ENCODE measurements at places on chromosomes 16 and 17.

DNA sequence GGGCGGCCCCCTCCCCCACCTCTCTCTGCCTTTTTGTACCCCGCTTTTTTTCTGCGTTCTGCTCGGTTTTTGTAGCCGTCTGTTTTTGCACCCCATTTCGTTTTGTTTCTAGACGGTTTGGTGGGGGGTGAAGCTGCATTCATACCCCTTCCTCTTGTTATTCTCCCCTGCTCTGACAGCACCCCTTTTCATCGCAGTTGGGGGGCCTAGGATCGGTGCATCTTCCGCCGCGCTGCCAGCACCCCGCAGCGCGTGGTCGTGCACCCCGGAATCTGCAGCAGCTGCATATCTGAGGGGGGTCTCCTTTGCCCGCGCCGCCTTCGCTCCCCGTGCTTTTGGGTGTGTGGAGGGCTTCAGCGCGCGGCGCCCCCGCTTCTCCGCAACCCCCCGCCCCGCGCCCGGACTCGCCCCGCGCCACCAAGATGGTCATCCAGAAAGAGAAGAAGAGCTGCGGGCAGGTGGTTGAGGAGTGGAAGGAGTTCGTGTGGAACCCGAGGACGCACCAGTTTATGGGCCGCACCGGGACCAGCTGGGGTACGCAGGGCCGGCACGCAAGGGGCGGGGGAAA, 455 bp downstream of the ATP1B2 start:
- no peak for DNase-seq

DNA sequence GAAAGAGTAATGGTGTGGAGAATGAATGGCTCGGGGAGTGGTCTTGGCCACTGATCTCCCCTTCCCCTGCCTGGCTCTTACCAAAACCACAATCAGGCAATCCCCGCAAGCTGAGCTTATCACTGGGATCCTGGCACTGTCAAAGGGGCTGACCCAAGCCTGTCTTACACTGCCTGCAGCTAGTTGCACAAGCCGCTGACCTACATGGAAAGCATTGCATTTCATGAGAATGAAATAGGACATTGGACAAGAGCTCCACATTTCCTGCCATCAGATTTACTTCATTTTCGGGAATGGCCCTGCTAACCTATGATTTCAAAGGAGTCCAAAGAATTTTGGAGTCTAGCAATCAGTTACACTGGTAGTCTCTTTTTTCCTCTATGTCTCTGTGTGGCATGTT, 146.4 kb downstream of the PCTP start:
- DNase-seq = no peak

GRCh38 chr16:11977376-11978041, 975 bp downstream of the SNX29 start:
- no peak for DNase-seq

- DNase-seq = no peak
These were observed 2.9 kb upstream of the P4HB start for GRCh38 chr17:81863123-81863675.

GRCh38 chr16:14104066-14104465, 32.9 kb downstream of the MRTFB start:
- no peak for DNase-seq

DNA sequence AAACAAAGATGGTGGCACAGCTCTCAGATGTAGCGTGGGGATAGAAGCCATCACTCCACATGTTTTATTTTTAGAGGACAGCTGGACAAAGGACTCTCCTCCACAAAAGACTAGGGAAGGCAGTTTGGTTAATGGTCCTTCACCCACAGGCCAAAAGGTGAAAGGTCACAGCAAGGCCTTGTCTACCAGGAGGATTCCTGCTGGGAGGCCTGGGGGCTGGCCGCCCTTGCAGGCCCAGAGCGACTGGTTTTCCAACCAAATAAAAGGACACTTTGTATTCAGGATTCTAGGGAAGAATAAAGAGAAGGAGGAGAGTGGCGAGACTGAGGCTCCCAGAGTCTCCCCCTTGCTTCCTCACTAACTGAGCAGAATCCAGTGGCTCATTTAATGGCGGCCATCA, 94.3 kb downstream of the AXIN2 start:
- no peak for DNase-seq

DNA sequence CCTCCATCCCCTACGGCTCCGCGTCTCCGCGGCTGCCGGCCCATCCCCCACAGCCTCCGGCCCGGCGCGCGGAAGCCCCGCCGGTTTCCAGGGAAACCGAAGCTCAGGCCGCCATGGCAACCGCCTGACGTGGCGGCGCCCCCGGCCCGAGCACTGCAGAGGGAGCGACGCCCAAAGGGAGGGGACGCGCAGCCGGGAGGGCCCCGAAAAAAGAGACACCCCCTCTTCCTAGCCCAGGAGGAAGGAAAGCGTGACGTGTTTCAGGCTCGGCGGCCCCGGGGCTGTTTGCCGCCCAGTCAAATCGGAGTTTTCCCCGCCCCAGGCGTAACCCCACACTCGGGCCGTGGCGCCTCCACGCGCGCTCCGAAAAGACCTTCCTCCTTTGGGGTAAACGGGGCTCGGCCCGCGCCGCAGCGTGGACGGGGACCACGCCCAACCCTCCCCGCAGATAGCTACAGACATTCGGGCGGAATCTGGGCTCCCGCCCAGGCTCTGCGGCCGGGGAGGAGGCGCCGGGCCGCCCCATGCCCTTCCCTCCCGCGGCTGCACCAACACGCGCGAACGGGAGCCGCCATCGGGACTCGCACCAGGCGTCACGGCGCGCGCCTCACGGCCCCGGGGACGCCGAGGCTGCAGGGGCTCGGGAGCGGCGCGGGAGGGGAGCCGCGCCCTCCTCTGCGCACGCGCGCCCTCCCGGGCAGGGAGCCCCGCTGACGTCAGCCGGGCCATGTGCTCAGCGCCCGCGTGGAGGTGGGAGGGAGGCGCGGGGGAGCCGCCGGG, 7.5 kb downstream of the MNT start:
- DNase-seq = no peak

DNA sequence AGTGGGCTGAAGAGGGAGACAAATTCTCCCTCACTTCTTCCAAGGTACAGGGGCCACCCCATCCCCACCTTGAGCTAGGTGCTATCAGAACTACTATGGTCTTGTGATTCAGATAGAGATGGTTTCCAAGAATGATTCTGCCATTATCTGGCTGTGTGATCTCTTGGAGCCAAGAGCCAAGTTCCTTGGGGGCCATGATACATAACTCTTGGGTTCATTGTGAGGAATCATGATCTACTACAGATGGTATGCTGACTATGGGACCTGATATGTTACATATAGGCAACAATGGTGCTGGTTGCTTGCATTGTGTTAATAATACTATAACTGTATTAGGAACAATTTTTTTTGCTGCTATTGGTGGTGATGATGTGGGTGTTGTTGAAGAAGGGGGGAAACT, 45.7 kb downstream of the DYNLRB2 start:
- DNase-seq = no peak

DNA sequence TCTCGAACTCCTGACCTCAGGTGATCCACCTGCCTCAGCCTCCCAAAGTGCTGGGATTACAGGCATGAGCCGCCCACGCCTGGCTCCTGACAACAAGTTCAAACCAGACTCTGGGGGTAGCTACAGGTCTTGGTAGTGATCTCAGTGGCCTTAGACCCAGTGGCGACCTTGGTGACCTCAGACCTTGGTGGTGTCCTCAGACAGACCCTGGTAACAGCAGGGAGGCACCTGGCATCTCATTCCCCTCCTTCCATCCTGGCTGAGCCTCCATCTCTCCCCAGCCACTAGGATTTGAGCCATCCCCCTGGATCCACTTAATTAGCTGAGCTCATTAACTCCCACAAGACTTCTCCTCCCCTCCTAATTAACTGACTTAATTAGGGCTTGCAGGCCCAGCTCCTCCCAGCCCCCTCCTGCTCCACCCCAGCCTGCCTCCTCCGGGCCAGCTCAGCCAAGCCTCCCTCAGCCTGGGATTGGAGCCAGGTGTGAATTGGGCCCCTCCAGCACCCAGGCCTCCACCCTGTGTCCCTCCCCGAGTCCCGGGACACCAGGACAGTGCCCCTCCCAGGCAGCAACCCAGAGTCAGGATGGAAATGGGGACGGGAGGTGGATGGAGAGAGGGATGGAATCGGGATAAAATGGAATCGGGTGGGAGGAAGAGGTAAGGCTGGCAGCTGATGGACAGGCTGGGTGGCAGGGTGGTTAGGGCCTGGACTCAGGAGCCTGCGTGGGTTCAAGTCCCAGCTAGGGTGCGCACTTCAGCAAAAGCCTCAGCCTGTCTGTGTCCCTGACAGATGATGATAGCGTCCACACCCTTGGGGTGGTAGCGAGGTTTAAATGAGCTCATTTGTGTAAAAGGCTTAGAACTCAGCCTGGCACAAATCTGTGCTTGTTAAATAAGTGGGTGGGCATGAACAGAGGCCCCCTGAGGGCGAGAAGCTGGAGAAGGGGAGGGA, 11.2 kb upstream of the SBK1 start:
- no peak for DNase-seq

GRCh38 chr17:8188263-8188839, 1.6 kb downstream of the BORCS6 start:
- DNase-seq = no peak

GRCh38 chr17:50460831-50461526, 7.7 kb downstream of the CHAD start:
- DNase-seq = no peak

DNA sequence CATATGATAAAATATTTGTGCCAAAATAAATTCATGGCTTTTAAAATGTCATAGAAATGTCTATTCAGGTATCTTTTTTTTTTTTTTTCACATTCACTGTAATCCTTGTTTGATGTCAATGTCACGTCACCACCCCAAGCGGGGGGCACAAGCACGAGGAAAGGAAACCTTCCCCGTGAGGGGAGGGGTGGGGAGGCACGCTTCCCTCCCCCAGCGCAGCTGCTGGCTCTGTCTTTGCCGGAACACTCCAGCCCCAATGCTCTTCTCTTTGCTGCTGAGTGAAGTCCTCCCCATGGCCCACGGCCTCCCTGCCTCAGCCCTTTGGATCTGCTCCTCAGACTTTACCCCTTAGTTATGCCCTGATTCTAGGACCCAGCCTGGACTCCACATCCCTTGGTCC, 1.5 kb downstream of the SLC35G3 start:
- DNase-seq = no peak

DNA sequence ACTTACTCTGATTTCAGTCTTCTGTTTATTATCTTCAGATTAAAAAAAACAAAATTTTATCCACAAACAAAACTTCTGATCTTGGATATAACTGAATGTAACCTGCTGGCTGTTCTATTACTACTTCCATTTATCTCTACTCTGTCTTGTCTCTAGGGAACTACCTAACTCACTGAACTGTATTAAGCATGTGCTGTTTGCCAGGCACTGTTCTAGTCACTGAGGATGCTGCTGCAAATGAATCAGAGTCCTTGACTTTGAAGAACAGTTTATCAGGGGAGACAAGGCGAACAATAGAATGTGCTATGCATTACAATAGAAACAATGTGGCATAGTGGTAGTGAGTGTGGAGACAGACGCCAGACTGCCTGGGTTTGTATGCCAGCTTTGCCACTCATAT, 2.3 kb upstream of the ANKRD40 start:
- no peak for DNase-seq

GRCh38 chr17:27526604-27527002, 70.4 kb downstream of the KSR1 start:
- no peak for DNase-seq

DNA sequence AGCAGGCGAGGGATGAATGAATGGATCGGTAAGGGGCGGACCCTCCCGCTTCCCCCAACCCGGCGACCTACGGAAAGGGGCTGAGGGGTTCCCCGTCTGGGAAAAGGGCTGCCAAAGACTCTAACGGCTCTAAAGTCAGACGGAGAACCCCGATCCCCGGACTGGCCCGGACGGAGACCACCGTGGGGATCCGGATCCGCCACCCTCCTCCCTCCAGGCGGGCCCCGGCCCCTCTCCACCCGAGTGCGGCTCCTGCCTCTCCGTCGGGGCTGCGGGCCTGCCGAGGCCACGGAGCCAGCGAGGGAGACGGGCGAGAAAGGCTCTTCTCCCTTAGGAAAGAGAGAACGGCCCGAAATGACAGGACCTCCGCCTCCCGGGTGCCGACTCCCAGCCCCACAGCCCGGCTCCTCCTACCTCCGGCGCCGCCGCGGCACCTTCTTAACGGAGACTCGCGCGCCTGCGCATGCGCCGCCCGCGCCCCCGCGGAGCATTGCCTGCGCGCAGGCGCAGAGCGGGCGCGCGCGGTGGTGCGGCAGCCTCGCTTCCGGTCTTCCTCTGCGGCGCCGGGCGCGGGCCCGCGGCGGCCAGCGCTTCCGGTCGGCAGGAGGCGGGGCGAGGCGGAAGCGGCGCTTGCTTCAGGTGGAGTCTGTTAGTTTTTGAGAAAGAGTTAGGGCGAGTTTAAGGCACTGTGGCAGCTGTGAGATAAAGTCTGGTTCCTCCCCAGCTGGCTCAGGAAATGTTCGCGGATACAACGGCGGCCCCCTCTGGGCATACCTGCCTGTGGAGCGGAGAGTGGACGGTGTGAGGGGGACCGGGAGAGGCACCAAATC, at the start of gene SLX4:
TSS of gene SLX4 (minus strand) at position 461 of the 830 bp plus-strand sequence. CDS start 2,642 bp downstream, outside the sequence.
- peak; percentile 32 for DNase-seq

DNA sequence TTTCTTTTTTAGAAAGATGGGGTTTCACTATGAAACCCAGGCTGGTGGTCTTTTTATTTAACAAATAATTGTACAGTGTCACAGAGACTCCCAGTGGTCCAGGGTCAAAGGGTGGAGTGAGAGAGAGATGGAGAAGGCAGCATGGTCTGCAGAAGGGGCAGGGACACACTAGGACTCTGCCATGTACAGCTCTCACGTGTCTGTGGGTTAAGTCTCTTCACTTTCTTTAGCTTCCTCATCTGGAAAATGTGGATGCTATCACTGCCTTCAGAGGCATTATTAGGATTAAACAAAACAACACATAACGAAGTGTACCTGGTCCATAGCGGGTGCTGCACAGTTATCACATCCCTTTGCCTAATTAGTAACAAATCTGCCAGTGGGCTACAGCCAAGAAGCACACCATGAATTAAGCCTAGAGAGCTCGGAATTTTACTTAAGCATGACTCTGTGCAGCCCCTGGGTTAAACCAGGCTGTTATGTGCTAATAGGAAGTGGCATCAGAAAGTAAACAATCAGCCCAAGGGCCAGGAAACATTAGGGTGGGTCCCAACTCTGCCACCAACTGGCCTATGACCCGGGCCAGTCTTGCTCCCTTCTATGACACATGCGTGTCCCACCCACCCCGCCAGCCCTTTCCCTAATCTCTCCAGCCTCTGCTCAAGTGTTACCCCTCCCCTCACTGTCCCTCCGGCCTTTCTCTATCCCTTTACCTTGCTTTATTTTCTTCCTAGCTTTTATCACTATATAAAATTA, 13.9 kb downstream of the TOP3A start:
- no peak for DNase-seq

- DNase-seq = no peak
These were observed 42.7 kb upstream of the METRNL start for GRCh38 chr17:83036666-83037065.
